Right kidney (tissue), 9 donors: ENCODE measurements at places on chromosomes 13 and 19.

DNA sequence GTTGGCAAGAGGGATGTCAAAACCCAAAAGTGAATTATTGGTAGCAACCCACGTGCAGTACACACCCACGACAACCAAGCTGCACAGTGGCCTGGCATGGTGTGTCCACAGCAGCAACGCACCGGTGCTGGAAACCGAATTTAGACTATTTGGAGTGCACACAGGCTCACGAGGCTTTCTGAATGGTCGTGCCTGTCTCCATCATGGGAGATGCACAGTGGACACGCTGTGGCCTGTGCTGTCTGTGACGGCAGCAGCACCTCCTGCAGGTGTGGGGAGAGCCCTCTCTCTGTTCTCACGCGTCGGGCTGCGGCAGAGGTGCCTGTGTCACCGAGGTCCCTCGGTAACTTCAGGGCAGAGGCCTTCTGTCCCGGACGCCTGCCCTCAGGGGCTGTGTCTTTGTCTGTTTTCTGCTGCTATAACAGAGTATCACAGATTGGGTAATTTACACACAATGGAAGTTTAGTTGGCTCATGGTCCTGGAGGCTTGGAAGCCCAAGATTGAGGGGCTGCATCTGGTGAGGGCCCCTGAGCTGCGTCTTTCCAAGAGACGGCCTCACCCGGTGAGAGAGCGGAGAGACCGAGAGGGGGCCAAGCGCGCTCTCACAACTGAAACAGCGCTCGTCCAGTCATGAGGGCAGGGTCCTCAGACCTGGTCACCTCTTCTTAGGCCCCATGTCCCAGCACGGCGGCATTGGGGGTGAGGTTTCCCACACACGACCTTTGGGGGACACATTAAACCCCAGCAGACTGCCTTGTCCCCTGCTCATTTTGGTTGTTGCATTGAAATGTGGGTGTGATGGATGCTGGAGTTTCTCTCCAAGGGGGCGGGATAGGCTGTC lies 9.1 kb upstream of the MCF2L start:
- DNase-seq, result no peak

DNA sequence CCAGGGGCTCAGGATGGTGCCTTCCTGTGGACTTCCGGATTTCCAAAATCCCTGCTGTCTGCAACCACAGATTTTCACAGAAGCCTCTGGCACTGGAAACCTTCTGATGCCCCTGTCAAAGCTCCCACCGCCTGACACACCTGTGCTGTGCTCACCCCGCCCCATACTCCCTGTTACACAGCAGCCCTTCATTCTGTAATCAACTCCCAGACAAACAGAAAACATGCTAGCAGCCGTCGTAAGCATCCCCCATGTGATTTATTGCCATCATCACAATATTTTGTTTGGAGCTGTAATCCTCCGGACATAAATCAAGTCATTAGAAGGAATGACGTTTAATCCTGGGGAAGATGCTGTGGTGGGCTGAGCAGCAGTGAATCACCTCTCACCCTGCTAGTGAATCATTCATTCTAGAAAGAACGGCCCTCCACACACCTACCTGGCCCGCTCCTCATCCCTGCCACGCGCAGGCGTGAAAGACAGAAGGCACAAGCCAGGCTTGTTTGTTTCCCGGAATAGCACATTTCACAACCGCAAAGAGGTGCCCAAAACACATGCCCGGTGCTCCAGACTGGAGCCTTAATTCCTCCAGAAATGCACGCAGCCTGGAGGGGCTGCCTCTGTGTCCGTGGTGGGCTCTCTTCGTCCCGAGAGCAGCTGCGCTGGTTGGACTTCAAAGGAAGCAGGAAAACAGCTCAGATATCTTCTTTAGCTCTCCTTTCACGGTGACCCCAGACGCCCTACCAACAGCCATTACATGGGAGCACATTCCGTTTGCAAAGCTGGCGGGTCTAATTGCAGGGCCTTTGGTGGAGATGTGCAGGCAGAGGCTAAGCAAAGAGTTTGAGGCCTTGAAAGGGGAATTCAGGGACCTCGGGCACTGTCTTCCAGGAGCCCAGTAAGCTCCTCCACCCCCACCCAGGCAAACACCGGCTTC lies 41.3 kb upstream of the KCTD15 start:
- DNase-seq, result peak; percentile 22

- DNase-seq, result no peak
These were observed 7.1 kb upstream of the TOMM40 start for GRCh38 chr19:44883922-44884321.

GRCh38 chr13:113145496-113145895 lies 13.0 kb upstream of the PROZ start:
- DNase-seq, result no peak

GRCh38 chr13:42906257-42906656 lies 85.8 kb downstream of the EPSTI1 start:
- no peak for DNase-seq

DNA sequence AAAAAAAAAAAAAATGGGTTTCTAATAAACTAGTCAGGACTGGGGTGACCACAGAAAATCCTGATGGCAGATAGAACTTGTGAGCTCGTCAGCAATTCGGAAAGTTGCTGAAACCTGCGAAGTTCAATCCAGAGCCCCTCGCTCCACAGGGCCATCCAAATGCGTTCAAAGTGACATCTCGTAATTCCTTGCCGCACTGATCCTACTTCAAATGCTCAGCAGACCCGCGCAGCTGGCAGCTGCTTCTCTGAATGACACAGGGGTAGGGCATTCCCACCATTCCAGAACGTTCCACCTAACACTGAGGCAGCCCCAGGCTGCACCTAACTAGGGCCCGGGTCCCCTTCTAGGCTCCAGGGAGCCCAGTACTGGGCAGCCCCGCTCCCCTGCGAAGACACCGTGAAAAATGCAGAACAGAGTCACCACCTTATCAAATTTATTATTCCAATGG lies 4.8 kb upstream of the DAPK3 start:
- DNase-seq, result no peak

- DNase-seq, result peak; percentile 32
These were observed 413.9 kb downstream of the COG6 start for GRCh38 chr13:40069173-40070044.

GRCh38 chr19:35621708-35622107 lies 7.1 kb upstream of the RBM42 start:
- DNase-seq, result no peak

GRCh38 chr13:27183561-27184147 lies 12.0 kb upstream of the USP12 start:
- DNase-seq, result no peak

- DNase-seq, result no peak
These were observed 102.8 kb upstream of the SLC10A2 start for GRCh38 chr13:103168901-103169508.

GRCh38 chr19:18009412-18010066 lies 1.6 kb downstream of the ARRDC2 start:
- DNase-seq, result no peak

GRCh38 chr19:18399008-18399407 lies 1.6 kb upstream of the LRRC25 start:
- no peak for DNase-seq

GRCh38 chr13:52001120-52001731 lies 10.0 kb downstream of the ATP7B start:
- no peak for DNase-seq
